ENCODE measurements at places on chromosomes 7 and 10.

DNA sequence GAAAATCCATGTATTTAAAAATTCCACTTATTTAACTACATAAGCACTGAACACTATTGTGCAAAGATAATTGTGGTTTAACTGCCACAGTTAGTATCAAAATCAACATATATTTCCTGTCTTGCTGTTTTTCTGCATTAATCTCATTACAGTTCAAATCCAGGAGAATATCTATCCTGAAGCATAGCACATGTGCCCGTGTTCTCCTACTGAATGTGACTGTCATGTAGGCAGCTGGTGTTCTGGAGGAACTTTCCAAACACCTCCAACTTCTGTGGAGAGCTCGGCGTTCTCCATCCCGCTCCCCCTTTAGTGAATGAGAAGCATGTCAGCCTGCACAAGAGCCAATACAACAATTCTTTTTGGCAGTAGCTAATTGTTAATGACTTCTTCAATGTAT lies 76.4 kb upstream of the IKZF1 start:
- DNase-seq: no peak

DNA sequence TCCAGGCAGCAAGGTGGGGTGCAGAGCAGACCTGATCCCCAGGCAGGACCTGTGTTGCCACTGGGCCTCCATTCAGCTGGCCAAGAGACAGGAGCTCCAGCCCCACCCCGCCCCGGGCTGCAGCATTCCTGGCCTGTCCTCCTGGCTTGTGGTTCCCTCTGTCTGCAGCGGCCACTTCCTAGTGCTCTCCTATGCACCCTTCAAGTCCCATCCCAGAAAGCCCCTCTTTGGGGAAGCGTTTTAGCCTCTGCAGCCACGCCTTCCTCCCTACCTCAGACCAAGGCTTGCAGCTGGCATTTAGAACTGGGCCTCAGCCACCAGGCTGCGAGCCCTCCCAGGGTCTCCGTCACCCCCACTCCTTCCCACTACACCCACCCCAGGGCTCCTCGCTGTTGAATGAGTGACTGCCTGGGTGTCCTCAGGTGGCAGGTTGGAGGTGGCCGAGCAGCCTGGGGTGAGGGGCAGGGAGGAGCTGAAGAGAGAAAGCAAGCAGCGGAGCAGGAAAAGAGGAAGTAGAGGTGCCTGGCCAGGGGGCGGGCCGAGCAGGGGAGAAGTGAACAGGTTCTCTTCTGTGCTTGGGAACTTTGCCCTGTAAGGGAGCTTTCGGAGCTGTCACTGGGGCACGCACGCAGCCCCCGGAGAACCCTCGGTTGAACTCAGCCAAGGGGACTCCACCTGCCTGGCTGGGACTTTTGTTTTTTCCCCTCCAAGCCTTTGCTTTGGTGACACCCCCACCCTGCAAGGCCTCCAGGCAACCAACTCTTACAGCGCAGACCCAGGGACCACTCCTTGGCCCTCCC lies 109.1 kb upstream of the TNRC18 start:
- no peak for DNase-seq

DNA sequence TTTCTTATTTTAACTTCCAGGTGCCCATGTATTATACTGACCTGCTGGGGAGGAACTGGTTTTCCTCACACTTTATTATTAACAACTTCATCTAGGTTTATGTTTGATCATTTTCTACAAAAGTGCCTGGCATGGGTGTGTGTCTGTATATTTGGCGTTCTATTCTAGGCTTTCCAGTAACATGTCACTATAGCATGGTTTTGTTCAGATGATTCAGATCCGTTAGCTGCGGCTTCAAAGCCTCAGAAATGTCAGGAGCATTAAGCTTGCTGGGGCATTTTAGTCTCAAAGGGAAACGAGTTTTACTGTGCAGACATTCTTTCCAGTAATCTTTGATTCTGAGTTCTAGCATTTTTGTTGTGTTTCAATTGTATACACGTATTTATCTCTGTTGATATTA lies 2.3 kb downstream of the INPP5A start:
- no peak for DNase-seq

DNA sequence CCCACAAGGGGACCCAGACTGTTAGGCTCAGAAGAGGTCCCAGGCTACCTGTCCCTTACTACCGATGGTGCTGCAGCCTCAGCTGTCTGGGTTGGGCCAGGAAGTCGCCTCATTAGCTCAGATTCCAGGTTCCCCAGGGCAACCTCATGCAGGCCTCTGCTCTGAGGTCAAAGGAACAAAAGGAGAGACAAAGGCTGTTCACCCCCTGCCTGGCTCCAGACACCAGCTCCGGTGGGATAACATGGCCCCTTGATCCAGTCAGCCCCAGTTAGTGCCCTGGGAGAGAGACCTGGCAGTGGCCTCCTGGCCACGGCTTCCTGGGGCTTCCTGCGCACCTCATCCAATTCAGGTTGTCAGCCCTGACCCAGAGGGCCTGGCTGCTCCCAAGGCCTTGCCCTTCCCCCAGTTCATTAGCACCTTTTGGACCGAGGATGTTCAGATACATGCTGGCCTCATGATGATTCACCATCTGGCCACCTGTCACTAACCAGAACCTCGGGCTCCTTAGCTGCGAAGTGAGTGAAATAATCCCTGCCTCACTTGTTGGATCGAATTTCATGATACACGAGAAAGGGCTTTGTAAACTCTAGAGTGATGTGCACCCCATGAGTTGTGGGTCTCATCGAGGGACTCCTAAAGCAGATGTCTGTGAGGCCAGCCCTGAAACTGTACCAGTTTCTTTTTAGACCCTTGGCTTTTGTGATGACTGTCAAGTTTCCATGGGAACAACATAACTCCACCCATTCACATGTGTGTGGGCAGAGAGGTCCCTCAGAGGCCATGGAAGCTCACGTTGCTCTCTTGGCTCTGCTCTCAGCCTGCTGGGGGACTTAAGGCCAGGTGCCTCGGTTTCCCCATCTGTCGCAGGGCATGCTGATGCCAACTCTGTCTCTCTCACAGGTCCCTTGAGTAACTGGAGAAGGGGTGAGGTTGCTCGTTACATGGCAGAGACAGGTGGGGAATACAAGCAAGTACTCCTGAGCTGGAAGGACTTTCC lies 79.5 kb upstream of the PCBD1 start:
- no peak for DNase-seq

DNA sequence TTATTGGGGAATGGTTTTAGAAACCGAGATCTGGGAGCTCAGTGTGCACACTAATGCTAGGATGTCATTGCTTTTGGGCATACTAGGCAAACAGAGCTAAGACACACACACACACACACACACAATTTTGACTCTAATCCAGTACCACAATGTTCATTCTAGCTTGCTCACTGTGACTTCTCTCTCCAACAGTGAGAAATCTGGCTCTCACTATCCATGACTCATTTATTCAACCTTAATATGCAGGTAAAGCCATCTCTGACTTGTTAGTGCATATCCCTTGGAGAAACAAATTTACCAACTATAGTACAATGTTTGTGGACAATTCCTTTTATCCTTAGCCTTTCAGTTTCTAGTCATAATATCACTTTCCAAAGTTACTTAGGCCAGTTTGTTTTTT lies 5.9 kb upstream of the BMS1 start:
- DNase-seq: no peak

- no peak for DNase-seq
Measured at GRCh38 chr7:90209776-90210175, 1.8 kb upstream of the STEAP2 start.

- no peak for DNase-seq
Measured at GRCh38 chr10:78010278-78010677, 19.0 kb downstream of the POLR3A start.

GRCh38 chr10:124709861-124710260 lies 34.3 kb downstream of the FAM53B start:
- no peak for DNase-seq

Data from NCI-H2029 (cell line).